Suppressor macrophage treated with lipopolysaccharide for 1 hour (primary cell): ENCODE measurements at places on chromosomes 4 and X.
A peak's percentile ranks its signal among the peaks of the same experiment; 100 is the strongest.

GRCh38 chr4:173138624-173139023 is 30.0 kb upstream of the GALNT7 start:
- no peak for DNase-seq

- DNase-seq, result no peak
Measured at GRCh38 chr4:187552781-187553180, 442.8 kb upstream of the ZFP42 start.

- no peak for DNase-seq
Measured at GRCh38 chr4:125235971-125236370, 78.8 kb upstream of the FAT4 start.

DNA sequence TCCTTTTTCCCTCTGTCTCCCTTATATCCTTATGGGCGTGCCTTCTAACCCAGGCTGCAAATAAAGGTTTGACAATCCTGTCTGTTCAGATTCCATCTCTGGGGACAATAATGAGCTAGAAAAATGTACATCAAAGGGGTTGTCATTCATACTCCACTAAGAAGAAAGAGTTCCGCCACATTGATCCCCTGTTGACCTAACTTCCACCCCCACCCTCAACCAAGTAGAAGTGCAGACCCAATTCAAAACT is 541 bp upstream of the GABRA3 start:
- no peak for DNase-seq

- DNase-seq, result no peak
Measured at GRCh38 chr4:37664696-37665095, 21.5 kb downstream of the RELL1 start.

- no peak for DNase-seq
Measured at GRCh38 chr4:8213121-8213520, 14.0 kb downstream of the SH3TC1 start.

DNA sequence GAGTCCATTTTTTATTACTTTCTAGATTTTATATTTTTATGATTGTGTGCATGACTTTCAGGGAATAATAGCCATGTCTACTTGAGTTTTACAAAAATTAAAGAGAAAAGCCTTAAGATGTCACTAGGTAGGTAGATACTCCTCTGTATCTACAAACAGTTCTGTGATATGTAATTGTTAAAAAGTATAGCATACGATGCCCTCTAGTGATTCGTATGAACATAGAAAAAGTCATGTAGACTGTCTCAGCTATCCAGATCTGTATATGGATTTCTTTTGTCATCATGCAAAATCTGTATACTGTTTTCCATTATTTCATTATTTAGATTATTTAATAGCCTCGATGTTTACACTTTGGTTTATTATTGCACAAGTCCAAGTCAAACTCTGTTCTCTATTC is 856.6 kb downstream of the CENPC start:
- no peak for DNase-seq

GRCh38 chr4:17769406-17770174 is 11.8 kb downstream of the FAM184B start:
- no peak for DNase-seq

- DNase-seq, result no peak
Measured at GRCh38 chr4:108536577-108536976, 83.8 kb upstream of the RPL34 start.

- no peak for DNase-seq
Measured at GRCh38 chr4:44447563-44448504, 775 bp downstream of the KCTD8 start.

- DNase-seq, result no peak
Measured at GRCh38 chrX:113726898-113727297, 857.0 kb upstream of the HTR2C start.

- no peak for DNase-seq
Measured at GRCh38 chrX:3738509-3738908, 25.1 kb upstream of the PRKX start.

DNA sequence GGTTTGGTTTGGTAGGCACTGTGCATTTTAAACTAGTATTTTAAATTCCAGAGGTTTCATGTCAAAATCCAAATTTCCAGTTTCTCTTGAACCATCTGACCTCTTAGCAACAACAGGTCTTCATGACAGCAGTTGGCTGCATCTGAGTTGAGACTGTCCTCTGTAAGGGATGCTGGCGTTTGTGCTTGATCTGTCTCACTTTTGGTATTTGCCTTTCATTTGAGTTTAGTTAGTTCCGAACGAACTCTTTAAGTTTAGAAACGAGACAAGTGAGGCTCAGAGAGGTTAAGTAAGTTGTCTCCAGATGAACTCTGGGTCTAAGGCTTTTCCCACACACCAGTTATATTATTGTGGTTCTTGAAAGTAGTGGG is 29.1 kb downstream of the SPARCL1 start:
- no peak for DNase-seq

GRCh38 chrX:154436374-154436982 is 476 bp upstream of the GDI1 start:
- DNase-seq, result peak; percentile 63

DNA sequence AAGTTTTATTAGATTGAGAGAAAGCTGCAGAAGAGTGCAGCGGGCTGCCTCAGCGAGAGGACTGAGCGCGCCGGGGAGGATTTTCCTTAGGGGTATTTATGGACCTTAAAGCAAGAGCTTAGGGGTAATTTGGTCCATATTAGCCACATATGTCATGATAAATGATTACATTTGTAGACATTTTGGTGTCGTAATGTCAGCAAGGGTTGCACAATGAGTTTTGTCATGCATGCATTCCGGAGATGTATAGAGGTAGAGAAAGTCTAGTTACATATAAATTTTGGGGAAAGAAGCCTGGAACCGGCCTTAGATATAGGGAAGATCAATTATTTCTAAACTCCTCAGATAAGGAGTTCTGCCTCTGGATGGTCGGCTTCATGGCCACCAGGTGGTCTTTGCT is 10.0 kb downstream of the MGST2 start:
- peak; percentile 13 for DNase-seq

DNA sequence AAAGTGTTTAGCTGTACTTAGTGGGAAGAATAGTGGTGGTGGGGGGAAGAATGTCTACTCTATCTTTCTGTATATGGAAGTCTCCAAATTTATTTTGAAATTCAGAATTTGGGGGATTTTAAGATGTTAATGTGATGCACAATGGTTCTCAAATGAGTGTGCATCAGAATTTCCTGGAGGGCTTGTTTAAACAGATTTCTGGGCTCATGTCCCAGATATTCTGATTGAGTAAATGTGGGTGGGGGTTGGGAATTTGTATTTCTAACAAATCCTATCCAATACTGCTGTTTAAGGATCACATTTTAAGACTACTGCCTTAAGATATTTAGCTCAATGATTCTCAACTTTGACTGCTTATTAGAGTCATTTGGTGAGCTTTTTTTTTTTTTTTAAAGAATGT is 15.1 kb upstream of the INTS6L start:
- DNase-seq, result no peak

- no peak for DNase-seq
Measured at GRCh38 chr4:23297327-23297726, 592.5 kb downstream of the PPARGC1A start.

GRCh38 chrX:58025979-58026378 is 115.7 kb upstream of the ZXDA start:
- DNase-seq, result peak; percentile 26

DNA sequence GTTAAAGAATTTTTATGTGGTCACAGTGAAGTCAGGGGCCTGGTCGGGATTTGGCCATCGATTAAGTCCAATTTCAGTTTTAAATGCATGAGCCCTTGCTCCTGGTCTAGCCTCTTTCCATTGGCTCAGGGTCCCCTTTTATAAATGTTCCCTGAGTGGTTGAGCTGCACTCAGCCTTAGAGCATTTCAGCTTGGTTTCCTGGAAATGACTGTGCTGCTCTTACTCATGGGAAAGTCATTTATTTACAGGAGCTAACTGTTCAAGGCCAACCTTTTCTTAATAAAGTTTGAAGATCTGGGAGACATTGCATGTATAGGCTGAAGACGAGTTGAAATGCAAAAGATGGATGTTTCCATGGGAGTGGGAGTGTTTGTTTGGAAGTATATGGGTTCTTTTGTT is 98.8 kb upstream of the CLNK start:
- no peak for DNase-seq

DNA sequence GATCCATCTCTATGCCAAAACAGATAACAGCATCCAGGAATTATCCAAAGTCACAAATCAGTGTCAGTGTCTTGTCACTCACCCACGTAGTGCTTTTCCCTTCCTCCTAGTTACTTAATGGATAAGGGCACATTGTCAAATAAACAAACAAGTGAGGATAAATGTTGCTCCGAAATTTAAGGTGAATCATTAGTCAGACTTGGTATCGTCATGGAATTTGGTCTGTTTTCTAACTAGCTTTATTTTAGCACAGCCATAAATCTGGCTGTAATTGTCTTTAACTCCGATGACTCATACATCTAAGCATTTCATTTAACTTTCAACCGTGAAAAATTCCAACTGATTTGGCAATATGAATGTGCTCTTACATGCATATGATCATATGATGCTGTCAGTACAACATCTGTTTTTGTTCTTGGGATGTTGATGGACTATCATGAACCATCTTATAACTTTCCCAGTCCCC is 83.3 kb downstream of the SNCA start:
- peak; percentile 27 for DNase-seq

DNA sequence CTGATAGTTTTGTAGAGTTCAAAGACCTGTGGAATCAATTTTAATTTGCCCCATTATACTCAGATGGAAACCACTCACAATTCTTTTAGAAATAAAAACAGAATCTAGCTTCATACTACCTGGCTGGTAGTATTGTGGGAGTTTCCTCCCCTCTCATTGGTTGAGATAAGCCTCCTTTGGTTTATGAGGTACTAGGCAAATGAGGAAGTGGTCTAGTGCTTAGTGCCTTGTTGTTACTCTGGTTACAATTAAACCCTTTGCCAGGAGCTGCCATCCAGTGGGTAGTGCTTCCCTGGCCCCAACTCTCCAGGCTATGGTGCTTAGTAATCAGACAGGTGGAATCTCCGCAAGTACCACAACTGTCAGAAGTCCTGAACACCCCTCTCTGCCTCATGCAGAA is 118.3 kb downstream of the CDKL5 start:
- DNase-seq, result no peak

GRCh38 chr4:2424581-2424980 is 5.8 kb downstream of the CFAP99 start:
- DNase-seq, result no peak

GRCh38 chrX:103932133-103932532 is 30.3 kb upstream of the TMSB15B start:
- no peak for DNase-seq

GRCh38 chrX:19897091-19897490 is 9.7 kb upstream of the SH3KBP1 start:
- peak; percentile 47 for DNase-seq

DNA sequence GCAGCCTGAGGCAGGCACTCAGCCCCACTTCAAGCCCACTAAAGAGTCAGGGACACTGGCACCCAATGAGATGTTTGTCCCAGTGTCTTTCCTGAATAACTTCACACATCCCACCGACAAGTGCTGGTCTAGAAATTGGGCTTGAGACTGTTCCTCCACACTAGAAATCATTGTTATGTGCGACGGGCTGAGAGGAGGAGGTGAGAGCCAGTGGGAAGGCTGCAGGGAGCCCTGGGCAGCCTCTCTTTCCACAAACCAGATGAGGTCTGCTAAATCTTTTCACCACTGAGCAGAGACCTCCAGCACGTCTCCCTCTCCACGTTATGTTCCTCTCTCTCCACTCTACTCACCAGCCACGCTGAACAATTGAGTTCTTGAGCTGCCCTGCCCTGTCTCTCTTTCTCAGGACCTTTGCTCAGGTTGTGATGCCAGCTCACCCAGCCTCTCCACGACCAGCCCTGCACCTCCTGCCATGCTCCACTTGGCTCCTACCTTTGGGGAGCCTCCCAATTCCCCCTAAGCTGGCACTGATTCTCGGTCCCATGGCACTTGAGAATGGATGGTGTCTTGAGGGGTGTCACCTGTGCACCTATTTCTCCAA is 8.4 kb downstream of the SCD5 start:
- no peak for DNase-seq

GRCh38 chrX:123743312-123743711 is 10.5 kb upstream of the THOC2 start:
- DNase-seq, result no peak

- no peak for DNase-seq
Measured at GRCh38 chr4:65089666-65090065, 580.6 kb downstream of the EPHA5 start.

GRCh38 chr4:10606483-10607155 is 77.9 kb downstream of the CLNK start:
- DNase-seq, result no peak

- DNase-seq, result no peak
Measured at GRCh38 chr4:66571145-66571695, 900.9 kb upstream of the EPHA5 start.

DNA sequence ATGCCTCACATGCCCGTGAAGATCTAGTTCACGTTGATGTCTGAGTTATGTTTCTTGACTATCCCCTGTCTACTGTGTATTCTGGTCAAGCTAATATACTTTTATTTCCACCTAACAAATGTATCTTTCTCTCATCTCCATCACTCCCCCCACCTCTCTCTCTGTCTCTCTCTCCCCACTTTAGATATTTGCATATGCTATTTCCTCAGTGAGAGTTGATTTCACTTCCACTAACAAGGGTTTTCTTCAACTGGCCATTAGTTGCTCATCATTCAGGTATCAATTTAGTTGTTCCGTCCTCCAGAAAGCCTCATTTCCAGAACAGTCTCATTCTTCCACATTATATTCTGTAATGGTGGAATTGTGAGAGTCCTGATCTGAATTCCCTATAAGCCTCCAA is 1777.8 kb upstream of the TENM3 start:
- no peak for DNase-seq

- no peak for DNase-seq
Measured at GRCh38 chrX:30992381-30992904, 79.4 kb downstream of the FTHL17 start.

DNA sequence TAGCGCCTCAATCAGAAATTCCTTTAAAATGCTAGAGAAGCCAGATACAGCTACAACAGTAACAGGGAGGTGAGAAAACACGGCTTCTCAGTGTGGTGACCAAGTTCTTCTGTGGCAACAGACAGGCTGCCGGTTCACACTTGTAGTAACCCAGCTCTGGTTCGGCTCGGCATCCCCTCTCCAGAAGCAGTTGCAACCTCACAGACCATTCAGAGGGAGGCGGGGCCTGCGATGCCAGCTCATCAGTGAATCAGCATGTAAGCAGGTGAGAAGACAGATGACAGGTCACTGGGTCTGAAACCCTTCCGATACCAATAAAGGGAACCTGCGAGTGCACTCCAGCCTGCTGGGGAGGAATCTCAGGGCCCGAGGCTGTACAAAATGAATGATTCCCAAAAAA is 251.0 kb downstream of the KCNIP4 start:
- DNase-seq, result no peak

DNA sequence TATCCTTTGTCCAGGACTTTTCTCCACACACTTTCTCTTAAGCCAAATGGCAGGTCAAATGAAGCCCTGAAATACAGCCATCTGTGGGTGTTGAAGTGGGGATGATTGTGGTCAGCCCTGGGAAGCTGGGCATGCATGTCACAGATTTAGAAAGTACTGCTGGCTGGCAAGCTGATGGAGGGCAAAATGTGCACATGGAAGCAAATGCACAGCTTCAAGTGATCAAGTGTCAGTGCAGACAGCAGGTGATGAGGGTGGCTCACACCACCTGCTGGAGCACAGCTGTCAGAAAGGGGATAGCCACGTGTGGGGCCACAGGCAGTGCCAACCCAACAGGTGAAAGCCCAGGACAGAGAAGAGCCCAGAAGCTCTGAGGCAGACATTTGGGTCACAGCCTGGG is 40.3 kb upstream of the ATXN3L start:
- DNase-seq, result no peak

GRCh38 chr4:6087669-6088341 is 69.6 kb upstream of the C4orf50 start:
- DNase-seq, result peak; percentile 32
